ENCODE measurements at places on chromosomes 11 and 22.

GRCh38 chr22:46176508-46177003 is 26.2 kb downstream of the PPARA start:
- no peak for DNase-seq

DNA sequence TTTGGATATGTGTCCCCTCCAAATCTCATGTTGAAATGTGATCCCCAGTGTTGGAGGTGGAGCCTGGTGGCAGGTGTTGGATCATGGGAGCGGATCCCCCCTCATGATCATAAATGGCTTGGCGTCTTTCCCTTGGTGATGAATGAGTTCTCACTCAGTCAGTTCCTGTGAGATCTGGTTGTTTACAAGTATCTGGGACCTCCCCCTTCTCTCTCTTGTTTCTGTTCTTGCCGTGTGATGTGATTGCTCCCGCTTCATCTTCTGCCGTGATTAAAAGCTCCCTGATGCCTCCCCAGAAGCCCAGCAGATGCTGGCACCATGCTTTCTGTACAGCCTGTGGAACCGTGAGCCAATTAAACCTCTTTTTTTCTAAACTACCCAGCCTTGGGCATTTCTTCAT is 102.2 kb downstream of the SEZ6L start:
- DNase-seq: no peak

- no peak for DNase-seq
Observed at GRCh38 chr11:96024666-96025065, 100.8 kb upstream of the MTMR2 start.

DNA sequence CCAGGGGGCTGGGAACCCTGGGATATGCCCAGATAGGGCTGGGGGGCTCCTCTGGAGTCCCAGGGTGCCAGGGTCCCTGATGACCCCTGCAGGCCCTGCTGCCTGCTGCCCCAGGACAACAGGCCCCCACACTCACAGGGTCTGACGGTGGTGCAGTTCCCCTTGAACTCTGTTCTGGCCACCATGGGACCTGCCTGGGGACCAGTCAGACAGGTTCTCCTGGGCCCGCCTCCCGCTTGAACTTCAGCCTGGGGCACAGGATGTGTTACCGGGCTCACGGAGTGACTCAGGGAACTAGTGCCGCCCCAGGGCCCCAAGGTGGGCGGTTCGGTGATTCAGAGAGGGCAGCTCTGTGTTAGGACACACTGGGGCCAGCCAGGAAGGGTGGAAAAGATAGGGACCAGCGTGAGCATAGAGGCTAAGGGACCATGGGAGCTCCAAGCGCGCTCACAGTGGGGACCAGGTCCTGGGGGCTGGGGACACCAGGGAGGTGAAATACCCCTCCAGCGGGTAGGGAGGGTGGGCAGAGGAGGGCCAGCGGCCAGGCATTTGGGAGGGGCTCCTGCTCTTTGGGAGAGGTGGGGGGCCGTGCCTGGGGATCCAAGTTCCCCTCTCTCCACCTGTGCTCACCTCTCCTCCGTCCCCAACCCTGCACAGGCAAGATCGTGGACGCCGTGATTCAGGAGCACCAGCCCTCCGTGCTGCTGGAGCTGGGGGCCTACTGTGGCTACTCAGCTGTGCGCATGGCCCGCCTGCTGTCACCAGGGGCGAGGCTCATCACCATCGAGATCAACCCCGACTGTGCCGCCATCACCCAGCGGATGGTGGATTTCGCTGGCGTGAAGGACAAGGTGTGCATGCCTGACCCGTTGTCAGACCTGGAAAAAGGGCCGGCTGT is 21.5 kb upstream of the TXNRD2 start:
- DNase-seq: peak; percentile 68

DNA sequence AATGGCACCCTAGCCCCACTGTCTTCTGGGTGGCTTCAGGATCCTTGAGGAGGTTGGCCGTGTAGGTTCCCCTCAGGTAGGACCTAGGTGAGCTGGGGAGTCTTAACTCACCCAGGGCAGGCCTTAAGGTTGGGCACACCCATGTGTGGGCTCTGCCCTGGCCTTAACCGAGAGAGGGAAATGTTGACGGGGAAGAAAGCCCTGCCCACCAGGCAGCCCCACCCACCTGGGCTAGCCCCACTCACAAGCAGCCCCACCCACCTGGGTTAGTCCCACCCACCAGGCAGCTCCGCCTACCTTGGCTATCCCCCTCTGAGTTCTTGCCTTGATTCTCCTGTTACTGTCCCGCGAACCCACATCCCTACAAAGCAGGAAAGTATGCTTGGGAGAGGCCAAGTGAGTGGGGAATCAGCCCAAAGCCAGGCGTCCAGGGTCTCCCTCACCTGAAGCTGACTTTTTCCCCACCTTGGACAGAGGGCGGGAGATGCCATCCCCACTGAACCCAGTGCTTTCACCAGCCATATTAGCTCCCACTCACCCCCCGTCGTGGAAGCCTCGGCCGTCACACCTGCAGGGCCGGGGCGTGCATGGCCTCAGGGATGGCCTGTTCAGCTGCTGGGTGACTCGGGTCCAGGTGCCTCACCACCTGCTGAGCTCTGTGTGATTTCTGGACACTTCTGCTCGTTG is at the start of gene MYEOV:
Gene MYEOV, plus strand, starts transcription at position 337 of the 687 bp plus-strand sequence. CDS start 1,200 bp downstream, outside the sequence.
- no peak for DNase-seq

DNA sequence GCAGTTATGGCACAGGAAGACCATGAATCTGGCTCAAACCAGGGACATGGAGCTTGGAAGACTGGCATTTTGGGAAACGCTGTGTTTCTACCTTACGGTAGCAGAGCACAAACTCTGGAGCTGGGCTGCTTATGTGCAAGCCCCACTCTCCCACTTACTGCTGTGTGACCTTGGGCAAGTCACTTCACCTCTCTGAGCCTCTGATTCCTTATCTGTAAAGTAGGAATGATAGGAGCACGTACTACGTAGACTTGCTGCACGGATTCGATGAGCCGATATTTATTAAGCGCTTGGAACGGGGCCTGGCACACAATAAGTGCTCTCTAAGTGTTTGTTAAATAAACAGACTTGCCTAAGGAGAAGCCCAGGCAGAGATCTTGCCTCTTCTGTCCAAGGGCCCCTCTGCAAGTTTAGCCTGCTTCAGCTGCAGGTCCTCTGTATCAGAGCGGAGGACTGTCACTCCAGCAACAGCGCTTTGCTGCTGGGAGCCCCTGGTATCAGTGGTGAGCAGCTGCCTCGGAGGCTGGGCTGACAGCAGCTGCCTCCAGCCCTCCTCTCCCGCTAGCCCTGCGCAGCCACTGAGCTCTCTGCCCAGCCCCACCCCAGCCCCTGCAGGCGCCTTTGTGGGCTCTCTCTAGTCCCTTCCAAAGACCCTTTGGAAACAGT is 96.9 kb upstream of the ANO1 start:
- DNase-seq: peak; percentile 51

GRCh38 chr11:104967534-104968354 is 630 bp downstream of the CASP4 start:
- DNase-seq: peak; percentile 33

GRCh38 chr11:34128824-34129223 is 23.4 kb downstream of the NAT10 start:
- no peak for DNase-seq

GRCh38 chr22:35900483-35901168 is 128.0 kb downstream of the RBFOX2 start:
- no peak for DNase-seq

DNA sequence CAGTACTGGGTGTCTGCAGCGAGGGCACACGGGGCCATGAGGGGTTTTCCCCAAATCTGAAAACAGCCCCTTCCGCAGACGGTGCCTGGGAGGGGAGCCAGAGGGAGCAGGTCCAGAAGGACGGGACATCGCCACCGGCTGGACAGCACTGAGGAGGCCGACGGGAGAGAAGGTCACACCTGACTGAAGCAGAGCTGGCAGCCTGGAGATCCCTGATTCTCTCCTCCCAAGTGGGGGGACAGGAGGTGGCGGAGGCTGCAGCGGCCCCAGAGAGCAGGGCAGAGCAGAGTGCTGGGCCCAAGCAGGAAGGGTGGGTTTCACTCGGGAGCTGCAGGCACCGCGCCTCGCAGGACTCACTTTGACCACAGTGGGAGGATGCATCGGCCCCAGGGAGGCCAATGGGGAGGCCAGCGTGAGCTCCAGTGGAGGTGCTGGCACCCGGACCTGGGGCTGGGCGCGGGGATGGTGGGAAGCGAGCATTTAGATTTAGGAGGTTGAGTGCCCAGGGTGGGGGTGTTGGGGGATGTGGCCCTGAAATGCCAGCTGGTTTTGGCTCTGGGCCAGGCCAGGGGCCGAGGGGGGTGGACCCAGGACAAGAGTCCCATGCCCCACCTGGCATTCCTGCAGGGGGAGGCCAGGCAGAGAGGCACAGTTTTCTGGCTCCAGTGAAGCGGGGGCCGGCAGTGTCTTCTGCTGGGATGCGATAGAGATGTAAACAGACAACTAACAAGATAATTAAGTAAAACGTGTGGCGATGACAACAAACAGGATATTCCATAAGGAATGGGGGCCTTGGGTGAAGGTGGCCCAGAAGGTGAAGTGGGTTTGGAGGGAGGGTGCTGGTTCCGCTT is 92.3 kb upstream of the FGF3 start:
- no peak for DNase-seq

DNA sequence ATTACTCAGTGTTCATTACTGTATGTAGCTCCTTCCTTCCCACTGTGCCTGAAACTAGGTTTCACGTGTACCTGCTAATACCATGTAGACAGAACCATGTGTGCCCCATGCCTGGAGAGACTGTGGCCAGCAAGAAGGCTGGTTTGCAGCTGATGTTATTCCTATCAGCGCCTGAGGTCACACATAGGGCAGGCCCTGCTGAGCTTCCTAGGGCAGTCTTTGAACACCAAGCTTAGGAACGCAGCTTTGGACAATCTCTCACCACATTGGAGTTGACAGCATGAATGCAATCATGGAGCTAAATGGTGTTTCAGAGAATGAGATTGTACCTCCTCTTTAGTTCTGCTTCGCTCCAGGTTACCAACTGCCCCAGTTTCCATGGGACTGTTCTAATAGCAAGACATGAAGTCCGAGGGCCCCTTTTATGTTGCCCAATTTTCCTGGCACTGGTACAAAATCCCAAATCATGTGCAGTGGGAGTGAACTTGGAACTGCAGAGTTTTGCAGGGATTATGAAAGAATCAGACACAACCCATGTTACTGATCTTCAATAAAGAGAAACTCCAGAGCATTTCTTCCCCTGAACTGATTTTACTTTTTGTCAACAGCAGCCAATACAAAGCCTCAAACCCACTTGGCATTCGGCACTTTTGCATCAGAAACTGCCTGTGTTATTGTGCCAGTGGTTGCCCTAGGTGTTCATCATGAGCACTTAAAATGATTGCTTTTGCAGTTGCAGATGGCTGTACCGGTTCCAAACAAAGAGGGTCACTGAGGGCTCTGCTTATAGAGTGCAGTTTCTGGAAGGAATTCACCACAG is 154.2 kb upstream of the TTC12 start:
- peak; percentile 90 for DNase-seq

GRCh38 chr11:68325907-68326220 is 13.5 kb downstream of the LRP5 start:
- DNase-seq: no peak

- peak; percentile 64 for DNase-seq
Observed at GRCh38 chr11:63915961-63916836, 765 bp downstream of the RCOR2 start.

GRCh38 chr11:86569109-86569508 is 103.3 kb downstream of the ME3 start:
- no peak for DNase-seq

DNA sequence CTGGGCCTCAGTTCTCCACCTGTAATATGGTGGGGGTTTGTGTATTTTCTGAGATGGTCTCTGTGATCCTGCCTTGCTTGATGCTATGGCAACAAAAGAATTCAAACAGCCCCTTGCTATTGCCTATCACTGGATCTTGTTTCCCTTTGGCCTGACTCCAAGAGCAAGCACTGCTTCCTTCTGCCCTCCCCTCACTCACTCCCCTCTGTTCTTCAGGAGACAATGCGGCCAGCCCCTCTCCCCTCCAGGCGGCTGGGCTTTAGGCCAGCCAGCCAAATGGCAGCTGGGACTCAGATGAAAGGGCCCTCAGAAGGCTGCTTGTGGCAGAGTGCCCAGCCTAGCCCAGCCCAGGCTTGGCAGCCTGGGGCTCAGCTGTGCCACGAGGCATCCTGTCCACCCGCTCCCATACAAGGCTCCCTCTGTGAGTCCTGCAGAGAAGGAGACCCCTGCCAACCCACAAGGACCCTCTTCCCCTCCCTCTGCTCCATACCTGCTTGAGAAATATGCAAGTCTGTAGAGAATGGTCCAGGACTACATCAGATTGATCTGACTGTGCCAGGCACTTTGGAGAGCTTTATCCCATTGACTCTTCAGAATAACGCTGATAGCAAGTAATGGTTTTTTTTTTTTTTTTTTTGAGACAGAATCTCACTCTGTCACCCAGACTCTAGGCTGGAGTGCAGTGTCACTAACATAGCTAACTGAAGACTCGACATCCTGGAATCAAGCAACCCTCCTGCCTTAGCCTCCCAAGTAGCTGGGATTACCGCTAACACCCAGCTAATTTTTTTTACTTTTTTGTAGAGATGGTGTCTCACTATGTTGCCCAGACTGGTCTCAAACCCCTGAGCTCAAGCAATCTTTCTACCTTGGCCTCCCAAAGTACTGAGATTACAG is 7.6 kb upstream of the KCTD14 start:
- peak; percentile 99 for DNase-seq

GRCh38 chr11:116207421-116208141 is 565.2 kb downstream of the BUD13 start:
- no peak for DNase-seq

All from lung (tissue), 17 donors.